SK-N-SH treated with all-trans-retinoic acid at 6 μM for 48 hours (cell line): ENCODE measurements at places on chromosomes 2 and 18.

DNA sequence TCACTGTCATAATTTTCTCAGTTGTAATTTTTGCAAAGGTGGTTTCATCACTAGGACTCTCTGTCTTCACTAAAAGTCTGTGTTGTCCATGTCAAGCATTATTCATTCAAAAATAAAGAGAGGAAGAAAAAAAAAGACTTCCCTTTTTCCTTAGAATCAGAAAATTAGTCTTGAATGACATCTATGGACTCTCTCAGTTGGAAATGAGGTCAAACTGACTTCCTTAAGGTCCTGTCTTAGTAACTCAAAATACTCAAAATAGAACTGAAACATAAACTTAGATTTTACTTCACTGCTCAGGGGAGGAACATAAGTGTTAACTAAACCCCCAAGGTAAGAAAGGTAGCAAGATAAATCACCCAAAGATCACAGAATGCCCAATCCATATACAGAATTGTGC lies 2.2 kb upstream of the ZNF407 start:
- no peak for ATAC-seq

DNA sequence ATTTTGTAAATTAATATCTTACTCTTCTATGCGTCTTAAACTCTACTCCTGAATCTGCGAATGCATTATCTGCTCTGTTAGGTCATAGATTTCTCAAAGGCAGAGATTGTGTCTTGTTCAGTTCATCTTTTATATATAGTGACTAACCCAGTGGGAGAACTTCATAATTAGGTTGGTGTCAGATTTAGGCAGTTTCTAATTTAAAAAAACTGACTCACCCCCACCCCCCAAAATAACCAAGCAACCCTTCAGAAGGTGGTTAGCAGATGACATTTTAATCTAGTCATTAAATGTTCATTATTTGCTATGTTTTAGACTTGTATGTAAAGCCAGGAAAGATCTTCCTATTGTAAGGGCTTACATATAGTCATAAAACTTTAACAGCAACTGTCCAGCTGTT lies 10.4 kb downstream of the SERPINB12 start:
- no peak for ATAC-seq

DNA sequence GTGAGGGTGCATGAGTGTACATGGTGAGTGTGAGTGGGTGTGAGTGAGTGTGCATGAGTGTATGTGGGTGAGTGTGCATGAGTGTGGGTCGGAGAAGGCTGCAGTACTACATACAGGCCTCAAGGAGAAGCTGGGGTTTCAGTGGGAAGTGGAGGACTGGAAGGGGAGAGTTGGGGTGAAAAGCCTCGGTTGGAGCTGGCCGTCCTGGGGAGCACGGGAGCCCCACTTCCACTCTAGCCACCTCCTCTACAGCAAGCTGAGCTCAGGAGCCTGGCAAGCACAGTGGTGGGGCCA lies 68.7 kb upstream of the HPCAL1 start:
- ATAC-seq: no peak

DNA sequence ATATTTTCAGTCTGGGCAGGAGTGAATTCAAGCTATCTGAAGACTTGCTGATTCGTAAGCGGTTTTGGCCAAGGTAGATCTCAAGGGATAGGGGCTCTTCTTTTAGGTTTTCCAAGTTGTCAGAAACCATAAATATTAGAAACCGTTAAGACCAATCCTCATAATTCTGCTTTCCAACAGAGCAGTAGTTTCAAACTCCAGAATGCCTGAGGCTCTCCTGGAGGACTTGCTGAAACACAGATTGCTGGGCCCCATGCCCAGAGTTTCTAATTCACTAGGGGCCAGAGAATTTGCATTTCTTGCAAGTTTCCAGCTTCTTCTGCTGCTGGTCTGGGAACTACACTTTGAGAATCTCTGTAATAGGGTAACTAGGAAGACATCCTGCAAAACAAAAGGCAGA lies 1855.7 kb upstream of the CELF4 start:
- no peak for ATAC-seq

GRCh38 chr2:25690058-25690457 lies 16.7 kb upstream of the DTNB start:
- peak; percentile 31 for ATAC-seq
